Activated CD4-positive, alpha-beta T cell treated with anti-CD3 and anti-CD28 coated beads, Interleukin-2, amount 50 U/mL, for 1 hour (primary cell): ENCODE measurements at places on chromosomes 11 and 22.

DNA sequence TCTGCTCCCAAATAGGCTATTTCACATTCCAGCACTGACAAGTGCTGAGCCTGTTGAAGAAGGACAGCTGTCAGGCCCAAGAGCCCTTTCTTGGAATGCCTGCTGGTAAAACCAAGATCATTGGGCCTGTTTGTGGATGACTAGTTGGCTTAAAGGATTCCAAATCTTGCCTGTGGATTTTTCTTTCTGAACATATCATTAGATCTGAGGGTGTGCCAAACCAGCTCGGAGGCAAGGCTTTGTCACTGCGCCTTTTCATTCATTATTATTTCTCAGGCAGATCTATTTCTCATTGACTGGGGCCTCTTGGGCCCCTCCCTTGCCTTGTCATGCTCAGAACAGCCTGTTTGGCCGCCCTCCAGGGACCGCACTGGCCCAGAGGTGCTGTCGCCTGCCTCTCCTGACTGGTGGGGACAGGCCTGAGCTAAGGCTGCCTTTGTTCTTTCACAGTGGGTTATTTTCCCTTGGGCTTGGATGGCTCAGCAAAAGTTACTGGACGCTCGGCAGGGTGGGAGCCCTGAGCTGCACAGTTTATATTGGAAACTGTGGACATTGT is 222.7 kb upstream of the SESN3 start:
- DNase-seq = no peak

GRCh38 chr11:112925516-112926310 is 35.5 kb upstream of the NCAM1 start:
- no peak for DNase-seq

- DNase-seq = no peak
These were observed 396.1 kb downstream of the BRD1 start for GRCh38 chr22:49431551-49431950.

DNA sequence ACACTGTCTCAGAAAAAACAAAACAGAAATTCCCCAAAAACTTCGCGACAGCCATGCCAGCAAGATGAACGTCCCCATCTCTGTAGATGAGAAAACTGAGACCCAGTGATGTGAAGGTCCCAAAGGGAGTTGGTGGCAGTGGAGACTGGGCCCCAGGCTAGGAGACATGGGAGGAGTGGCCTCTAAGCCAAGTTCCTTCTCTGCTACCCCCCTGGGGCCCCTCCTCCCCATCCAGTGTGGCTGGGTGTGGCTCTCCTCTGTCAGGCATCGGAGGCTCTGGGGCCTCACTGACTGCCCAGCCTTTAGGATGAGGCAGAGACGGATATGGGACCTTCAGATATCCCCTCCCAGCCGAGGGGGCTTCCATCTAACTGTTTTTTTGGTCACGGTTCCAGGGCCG is 9.8 kb downstream of the RELT start:
- no peak for DNase-seq

GRCh38 chr11:92663539-92663938 is 305.9 kb upstream of the MTNR1B start:
- no peak for DNase-seq

DNA sequence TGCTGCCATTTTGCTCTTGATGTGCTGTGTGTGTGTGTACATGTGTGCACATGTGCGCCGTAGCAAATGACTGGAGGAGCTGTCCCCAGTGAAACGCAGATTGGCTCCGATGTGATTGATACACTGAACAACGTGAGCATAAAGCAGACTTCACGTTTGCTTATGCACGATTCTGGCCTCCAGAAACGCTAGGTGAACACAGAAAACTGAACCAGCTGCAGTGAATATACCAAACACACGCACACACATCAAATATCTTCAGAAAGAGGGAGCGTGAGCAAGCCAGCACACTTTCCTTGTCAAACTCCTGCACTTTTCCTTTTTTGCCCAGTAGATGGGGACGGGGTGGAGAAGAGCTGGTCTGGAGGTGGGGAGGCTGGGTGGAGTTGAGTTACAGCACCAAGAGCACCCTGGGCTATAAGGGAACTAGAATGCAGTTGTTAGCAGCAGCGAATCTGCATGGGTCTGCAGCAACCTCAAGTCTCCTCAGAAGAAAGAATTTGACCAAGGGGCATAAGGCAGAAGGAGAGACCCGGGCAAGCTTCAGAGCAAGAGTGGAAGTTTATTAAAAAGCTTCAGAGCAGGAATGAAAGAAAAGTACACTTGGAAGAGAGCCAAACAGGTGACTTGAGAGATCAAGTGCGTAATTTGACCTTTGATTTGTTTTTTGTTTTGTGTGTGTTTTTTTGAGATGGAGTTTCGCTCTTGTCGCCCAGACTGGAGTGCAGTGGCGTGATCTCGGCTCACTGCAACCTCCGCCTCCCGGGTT is 77.8 kb upstream of the CADM1 start:
- DNase-seq = no peak

- DNase-seq = no peak
These were observed 32.1 kb downstream of the MTMR3 start for GRCh38 chr22:29914991-29915533.

GRCh38 chr11:69598147-69598546 is 42.8 kb upstream of the CCND1 start:
- DNase-seq = no peak
